Hepatocyte (in vitro differentiated cells): ENCODE measurements at places on chromosomes 16 and 17. TPM values are rescaled to one million over a fixed set of nuclear protein-coding genes. Genes with fewer than 3 reads are reported as not detected.

- H3K36me3 ChIP-seq: no peaks in the 10 kb centered on the region
- no peaks in the 10 kb centered on the region for H3K27me3 ChIP-seq
Observed at GRCh38 chr17:7328840-7329373, at the start of gene NEURL4. Gene NEURL4 (minus strand): TSS chr17:7329335. CDS start chr17:7329312, 23 bp downstream.

- DNase-seq: no peak
- H3K27me3 ChIP-seq: peaks cover 4% of the 10 kb centered on the region
- no peaks in the 10 kb centered on the region for H3K4me1 ChIP-seq
- no peak overlapping the region for H3K4me3 ChIP-seq
Observed at GRCh38 chr17:49922095-49922494, 46.9 kb upstream of the DLX4 start.

GRCh38 chr16:4011225-4011939 lies 104.9 kb downstream of the ADCY9 start:
- peaks cover 16% of the 10 kb centered on the region for H3K4me1 ChIP-seq
- H3K4me3 ChIP-seq: no peak overlapping the region
- no peaks in the 10 kb centered on the region for H3K36me3 ChIP-seq
- DNase-seq: no peak
- H3K27ac ChIP-seq: peak overlapping the region; percentile 83

GRCh38 chr17:45355087-45355486 lies 38.3 kb upstream of the MAP3K14 start:
- H3K4me1 ChIP-seq: no peaks in the 10 kb centered on the region
- H3K4me3 ChIP-seq: no peak overlapping the region
- H3K27ac ChIP-seq: no peak overlapping the region
- H3K27me3 ChIP-seq: no peaks in the 10 kb centered on the region

The NEUROD2 gene
- not detected in 2 replicates for polyA plus RNA-seq

The SNX20 gene
- polyA plus RNA-seq: not detected in 2 replicates

The LGALS9 gene
- polyA plus RNA-seq: 3.1 and 9.9 TPM in 2 replicates

- H3K4me1 ChIP-seq: no peaks in the 10 kb centered on the region
- no peak for DNase-seq
- H3K36me3 ChIP-seq: no peaks in the 10 kb centered on the region
- no peaks in the 10 kb centered on the region for H3K27me3 ChIP-seq
Observed at GRCh38 chr17:76485569-76485968, 15.7 kb downstream of the RHBDF2 start.

- DNase-seq: no peak
- no peak overlapping the region for H3K27ac ChIP-seq
- no peaks in the 10 kb centered on the region for H3K4me1 ChIP-seq
- no peak overlapping the region for H3K4me3 ChIP-seq
Observed at GRCh38 chr17:55168958-55169687, 95.6 kb upstream of the HLF start.

The CSHL1 gene
- not detected in 2 replicates for polyA plus RNA-seq

The HS3ST3B1 gene
- 3.7 and 4.2 TPM in 2 replicates for polyA plus RNA-seq

The VAT1L gene
- polyA plus RNA-seq: 5.9 and 7.2 TPM in 2 replicates

DNA sequence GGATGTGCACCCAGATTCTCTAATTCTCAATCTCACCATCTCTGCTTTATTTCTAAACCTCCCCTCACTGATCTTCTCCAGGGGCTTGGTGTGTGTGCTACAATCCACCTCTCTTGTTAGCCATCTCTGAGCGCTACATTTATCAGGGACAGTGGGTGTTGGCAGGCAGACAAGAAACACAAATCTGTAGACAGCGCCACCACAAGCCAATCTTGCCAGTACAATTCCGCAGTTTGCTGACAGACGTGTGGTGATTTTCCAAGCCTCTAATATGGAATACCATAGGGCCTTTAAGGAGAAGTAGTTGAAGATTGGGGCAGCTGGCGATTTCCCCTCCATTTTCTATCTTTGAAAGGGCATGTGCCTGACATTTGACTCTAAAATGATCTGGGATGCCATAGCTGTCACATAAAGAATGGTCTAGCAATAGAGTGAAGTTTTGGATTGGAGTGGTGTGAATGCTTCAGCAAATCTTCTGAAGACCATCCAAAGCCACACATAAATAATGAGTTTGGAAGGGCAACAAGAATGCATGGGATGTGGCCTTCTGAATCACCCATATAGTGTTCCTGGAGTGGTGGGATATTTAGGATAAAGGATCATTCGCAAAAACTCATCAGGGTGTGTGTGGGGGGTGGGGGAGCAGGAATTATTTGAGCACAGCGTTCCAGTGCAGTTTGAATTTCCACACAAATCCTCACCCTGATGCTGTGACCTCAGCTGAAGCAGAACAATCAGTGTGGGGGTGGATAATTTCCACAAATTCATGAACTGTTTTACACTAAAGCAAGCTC lies 12.0 kb upstream of the ANKFN1 start:
- H3K36me3 ChIP-seq: no peaks in the 10 kb centered on the region
- H3K27ac ChIP-seq: no peak overlapping the region
- DNase-seq: no peak
- no peak overlapping the region for H3K4me3 ChIP-seq

The ZG16 gene
- 1.9 and 2.7 TPM in 2 replicates for polyA plus RNA-seq

GRCh38 chr17:6028294-6028693 lies 41.9 kb upstream of the WSCD1 start:
- H3K27ac ChIP-seq: no peak overlapping the region
- DNase-seq: no peak
- no peaks in the 10 kb centered on the region for H3K36me3 ChIP-seq
- H3K4me3 ChIP-seq: no peak overlapping the region
- H3K4me1 ChIP-seq: no peaks in the 10 kb centered on the region
- peaks cover 17% of the 10 kb centered on the region for H3K27me3 ChIP-seq

- peaks cover 1% of the 10 kb centered on the region for H3K4me1 ChIP-seq
- no peak overlapping the region for H3K4me3 ChIP-seq
- H3K36me3 ChIP-seq: no peaks in the 10 kb centered on the region
- DNase-seq: no peak
Observed at GRCh38 chr17:30112794-30113193, 3.8 kb upstream of the NSRP1 start.

GRCh38 chr17:55056526-55056925 lies 88.0 kb downstream of the STXBP4 start:
- H3K27me3 ChIP-seq: no peaks in the 10 kb centered on the region
- H3K36me3 ChIP-seq: no peaks in the 10 kb centered on the region
- no peaks in the 10 kb centered on the region for H3K4me1 ChIP-seq
- no peak for DNase-seq
- H3K4me3 ChIP-seq: no peak overlapping the region
